ENCODE measurements at places on chromosomes 12 and 14.

GRCh38 chr14:81093651-81094050 is 127.1 kb downstream of the GTF2A1 start:
- no peak for DNase-seq

DNA sequence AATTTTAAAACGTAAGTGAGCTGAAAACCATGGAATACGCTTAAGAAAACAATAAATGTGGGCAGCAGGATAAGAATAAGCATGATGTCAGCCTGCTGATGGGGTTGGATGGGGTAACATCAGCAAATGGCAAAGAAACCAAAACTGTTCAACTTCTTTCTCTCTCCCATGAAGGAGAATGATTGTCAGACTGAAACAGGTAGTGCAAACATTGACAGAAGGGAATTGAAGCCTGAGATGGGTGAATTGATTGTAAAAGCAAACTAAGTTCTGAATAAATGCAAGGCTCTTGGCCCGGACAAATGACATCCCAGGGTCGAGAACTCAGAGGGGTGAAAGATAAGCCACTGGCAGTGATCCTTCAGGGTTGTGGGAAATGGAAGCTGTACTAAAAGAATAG is 182.6 kb downstream of the ETV6 start:
- DNase-seq, result no peak

DNA sequence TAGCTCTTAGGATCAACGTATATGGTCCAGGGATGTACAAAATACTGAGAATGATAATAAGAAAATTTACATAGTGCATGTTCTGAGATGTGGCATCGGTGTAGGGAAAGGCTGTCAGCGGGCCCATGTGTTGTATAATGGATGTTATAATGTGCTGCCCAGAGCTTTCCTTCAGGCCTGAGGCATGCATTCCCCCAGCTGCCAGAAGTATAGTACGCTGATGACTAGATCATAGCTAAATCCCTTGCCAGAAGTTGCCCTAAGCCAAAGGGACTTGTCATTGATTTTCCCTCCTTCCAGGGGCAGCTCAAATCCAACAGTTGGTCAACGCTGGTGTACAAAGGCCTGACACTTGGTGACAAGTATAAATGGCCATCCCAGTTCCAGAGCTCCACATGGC is 6.5 kb upstream of the OR11G2 start:
- DNase-seq, result no peak

DNA sequence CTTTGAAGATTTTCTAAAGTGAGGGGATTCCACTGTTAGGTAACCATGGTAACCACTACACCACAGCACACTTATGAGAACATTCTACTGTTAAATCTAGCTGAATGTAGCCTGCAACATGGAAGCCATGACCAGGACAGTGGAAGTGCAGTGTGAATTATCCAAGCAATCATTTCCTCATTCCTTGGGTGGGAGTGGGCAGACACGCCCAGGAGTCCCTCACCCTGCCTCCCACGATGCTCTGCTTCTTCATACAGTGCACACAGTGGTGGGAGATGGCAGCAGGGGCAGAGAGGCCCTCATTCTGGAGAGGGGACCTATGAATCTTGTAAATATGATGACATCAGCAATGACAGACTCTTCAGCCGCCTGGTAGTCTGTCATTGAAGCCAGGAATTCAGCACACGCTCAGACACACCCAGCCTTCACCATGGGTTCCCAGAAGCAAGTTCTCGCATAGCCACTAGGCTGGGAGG is 70.1 kb upstream of the HOXC13 start:
- no peak for DNase-seq

DNA sequence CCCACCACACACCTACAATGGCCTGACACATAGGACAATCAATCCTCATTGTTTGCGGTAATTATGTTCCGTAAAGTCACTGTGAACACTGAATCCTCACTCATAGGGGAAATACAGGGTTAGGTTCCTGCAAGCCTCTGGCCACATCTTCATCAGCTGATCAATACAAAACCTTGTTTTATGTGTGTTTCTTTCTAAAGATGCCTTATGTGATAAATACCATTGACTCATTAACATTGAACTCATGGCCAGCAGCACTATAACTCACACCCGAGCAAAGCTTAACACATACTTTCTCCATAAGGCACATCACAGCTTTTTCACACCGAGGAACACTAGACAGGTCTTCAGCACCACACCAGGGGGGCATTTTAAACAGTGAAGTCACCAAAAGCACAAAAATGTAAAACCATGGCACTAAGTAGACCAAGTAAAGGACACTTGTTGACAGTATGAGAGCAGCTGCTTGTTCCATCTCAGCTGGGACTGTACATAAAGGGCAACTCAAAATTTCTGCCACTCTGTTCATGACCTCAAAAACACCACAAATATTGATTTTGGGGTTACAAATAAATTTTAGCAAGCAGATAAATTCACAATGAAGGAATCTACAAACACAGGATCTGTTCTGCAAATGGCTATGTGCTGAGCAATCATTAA is 60.5 kb downstream of the ESR2 start:
- no peak for DNase-seq

DNA sequence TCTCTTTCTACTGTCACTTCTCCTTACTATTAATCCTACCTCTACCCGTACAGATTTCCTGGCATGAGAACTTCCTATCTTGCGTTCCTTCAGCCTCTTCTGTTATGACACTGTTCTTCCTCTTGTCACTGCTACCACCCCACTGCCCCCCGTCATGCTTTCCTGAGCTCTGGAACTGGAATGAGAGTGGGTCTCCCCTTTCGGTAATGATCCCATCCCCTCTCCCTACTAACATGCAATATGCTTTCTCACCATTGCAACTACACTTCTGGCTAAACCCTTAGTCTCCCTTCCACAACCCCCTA is 4.9 kb upstream of the AP1G2 start:
- DNase-seq, result no peak

- DNase-seq, result no peak
Observed at GRCh38 chr12:68521321-68521839, 89.3 kb upstream of the RAP1B start.

DNA sequence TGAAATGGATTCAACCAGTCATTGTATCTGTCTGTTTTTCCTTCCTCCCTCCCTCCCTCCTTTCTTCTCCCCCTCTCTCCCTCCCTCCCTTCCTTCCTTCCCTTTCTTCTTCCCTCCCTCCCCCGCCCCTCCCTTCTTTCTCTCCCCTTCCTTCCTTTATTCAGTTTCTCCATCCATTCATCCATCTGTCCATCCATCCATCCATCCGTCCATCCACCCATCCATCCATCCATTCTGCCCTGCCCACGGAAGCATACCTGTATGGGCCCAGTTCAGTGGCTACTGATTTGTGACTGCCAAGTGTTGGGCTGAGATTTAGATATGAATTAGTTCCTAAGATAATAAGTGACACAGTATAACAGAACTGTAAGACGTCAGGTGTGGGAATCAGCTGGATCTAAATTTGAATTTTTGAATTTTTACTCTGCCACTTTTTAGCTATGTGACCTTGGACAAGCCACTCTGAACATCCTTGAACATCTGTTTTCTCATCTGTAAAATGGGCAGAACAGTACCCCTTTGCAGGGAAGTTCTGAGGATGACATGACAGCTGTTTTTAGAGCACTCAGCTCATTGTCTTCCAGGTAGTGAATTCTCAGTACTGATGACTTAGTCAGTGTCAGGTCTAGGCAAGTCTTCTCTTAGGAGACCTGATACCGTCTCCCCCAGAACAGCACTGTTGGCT is 42.9 kb downstream of the CFAP251 start:
- DNase-seq, result no peak

DNA sequence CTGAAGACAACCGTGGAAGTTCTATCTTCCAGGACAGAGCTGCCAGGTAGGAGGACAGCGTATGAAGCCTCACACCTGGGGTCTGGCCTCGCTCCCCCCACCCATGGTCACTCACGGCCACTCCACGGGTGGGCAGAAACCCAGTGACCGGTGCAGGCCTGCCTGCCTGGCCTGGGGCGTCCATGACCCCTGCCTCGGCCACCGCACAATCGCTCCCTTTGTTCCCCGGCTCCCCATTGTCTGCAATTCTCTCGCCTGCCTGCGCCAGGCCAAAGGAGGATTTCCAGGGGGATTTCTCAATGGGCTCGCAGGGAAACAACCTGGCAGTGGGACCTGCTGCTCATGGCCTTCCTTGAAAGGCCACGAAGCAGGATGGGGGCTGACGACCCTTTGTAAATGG is 22.6 kb downstream of the CCDC85C start:
- no peak for DNase-seq
